ENCODE measurements at places on chromosomes 11 and 22. TPM values are rescaled to one million over a fixed set of nuclear protein-coding genes. Genes with fewer than 3 reads are reported as not detected.

DNA sequence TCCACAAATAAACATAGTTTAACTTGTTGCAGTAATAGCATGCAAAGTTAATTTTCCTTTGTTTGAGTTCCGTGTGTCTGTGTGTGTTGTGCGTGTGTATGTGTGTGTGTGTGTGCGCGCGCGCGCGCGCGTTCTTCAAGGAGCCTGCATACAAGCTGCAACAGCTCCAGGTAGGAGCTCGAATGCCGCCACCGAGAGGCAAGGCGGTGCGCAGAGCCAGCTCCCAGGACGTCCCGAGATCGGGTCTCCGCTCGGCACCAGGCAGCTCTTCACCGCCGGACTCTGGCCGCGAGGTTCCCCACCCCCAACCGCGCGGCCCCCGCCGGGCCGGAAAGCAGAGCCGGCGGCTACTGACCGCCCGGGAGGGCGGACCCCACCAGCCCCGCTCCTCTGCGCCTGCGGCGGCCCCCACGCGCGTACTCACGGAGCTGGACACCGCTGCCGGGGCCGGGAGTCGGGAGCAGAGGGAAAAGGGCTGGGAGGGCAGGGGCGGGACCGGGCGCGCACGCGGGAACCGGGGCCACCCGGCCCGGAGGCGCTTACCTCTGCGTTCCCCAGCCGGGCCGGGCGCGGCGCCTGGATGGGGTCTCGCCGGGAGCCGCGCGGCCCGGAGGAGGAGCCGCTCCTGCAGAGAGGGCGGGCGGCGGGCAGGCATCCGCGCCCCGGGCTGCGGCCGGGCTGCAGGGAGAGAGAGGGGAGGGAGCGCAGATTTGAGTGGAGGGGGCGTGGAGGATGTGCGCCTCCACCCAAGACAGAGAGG is 40.4 kb upstream of the AKIP1 start:
- peak; percentile 58 for DNase-seq

RAB3IL1 gene
- polyA plus RNA-seq = 6.6 TPM

CRYBA4 gene
- polyA plus RNA-seq = not detected

- peak; percentile 1 for DNase-seq
These were observed 234.1 kb downstream of the KIRREL3 start for GRCh38 chr11:126766440-126766839.

- DNase-seq = no peak
These were observed 201.7 kb upstream of the PDGFD start for GRCh38 chr11:104365676-104366075.
